NCI-H226 (cell line): ENCODE measurements at places on chromosomes 4 and X.
A peak's percentile ranks its signal among the peaks of the same experiment; 100 is the strongest.

GRCh38 chrX:103177556-103177955 is 37.4 kb upstream of the BEX4 start:
- DNase-seq: no peak

- DNase-seq: no peak
Measured at GRCh38 chrX:4936315-4936714, 1222.9 kb upstream of the PRKX start.

GRCh38 chrX:131831185-131831520 is 191.9 kb upstream of the STK26 start:
- DNase-seq: no peak

DNA sequence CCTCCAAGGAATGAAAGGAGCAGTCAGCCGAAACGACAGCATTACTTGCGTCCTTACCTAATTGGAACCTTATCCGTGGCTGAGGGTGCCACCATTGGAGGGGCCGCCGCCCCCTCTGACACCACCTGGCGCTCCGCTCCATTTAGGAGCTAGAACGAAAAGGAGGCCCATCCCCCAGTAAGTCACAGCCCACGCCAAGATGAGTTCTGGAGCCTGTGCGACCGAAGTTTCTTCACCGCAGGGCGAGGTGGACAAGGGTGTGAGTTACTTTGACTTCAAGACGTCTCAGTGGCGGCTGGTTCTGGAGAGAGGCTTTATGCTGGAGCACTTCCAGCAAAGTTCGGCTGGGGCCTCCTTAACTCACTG is 729 bp upstream of the IRF2 start:
- DNase-seq: no peak

GRCh38 chrX:17377091-17377717 is 2.2 kb downstream of the NHS start:
- DNase-seq: peak; percentile 37

DNA sequence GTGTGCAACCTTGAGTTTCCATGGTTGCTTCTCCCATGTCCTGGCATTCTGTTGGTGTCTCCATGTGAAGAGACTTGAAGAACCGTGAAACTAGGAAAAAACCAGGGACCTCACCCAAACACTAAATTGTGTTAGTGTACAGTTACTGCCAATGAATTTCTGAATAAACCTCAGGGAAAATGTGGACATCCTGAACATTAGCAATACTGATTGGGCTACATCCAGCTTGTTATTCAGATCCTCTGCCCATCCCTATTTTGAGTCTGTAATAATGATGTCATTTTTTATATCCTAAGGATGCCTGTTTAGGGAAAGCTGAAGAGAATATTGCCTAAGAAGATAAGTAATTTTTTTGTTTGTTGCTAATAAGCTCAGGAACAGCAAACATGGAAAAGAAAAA is 262.7 kb downstream of the TMA16 start:
- no peak for DNase-seq

- DNase-seq: no peak
Measured at GRCh38 chrX:120653000-120653399, 23.1 kb upstream of the C1GALT1C1 start.

DNA sequence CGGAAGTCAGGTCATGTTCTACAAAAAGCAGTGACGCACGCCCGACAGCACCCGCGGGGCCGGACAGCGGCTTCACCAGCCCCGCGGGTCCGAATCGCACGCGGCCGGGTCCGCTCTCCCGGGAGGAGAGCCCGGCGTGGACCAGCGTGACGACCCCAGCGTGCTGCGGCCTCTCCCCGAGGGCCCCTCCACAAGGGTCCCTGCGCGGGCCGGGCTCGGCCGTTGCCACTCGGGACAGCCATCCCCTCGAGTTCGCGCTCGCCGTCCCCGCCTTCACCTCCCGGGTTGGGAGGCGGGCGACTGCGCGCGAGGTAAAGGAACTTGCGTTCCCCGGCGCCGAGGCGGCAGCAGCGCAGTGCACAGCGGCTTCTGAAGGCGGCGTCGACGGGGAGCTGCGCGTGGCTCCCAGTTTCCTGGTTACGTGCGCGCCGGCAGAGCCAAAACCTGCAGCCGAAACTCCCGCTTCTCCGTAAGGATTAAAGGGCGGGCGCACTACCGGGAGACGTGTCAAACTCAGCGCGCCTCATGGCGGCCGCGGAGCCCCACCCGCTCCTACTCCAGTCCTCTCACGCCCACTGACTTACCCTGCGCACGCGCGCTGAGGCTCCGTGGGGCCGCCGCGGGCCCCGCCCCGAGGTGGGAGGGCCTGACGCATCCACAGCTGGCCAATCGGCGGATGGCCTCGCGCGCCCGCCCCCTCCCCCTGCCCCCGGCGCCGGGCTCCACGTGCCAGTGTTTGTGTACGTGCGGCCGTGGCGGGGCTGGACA is 416 bp upstream of the LRP2BP start:
- DNase-seq: peak; percentile 87

DNA sequence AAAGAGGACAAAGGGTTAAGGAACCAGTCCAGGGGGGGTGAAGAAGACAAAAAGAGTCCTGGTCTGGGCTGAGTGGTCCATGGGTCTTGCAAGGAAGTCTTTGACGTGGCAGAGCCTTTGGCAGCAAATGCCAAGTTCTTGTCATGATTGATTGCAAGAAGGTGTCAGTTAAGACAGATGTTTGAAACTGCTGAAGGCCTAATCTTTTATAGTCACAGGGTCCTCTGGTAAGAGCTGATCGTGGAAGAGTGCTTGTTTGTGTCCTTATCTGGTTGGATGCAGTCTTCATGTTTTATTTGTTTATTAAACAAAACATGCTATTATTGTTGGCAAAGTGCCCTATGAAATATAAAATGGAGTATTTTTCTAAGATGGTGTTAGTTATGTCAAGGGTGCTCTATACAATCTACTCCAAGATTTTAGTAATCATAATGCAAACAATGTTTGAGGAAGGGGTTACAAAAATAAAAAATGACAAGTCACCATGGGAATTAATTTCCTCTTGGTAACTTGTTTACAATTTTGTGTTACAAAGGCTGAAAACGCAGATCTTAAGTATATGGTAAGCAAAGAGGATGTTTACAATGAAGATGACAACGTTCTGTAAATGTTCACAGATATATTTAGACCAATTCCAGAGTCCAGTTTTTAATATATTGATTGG is 85.9 kb downstream of the MAGED4 start:
- no peak for DNase-seq

DNA sequence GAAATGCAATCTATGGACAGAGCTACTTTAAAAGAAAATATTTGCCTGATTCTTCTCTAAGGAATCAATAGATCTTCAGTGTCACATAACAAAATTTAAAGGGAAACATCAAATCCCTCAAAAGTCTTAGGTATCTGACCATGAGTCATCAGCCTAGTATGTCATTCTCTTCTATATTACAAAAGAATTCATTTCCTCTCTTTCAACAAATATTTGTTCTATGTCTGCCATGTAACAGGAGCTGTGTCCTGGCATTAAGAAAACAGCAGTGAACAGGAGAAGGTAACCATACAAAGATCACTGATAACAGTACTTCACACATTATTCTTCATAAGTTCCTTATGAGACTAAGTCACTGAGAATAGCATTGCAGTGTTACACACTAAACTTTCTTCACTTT is 243.6 kb upstream of the DKK2 start:
- DNase-seq: peak; percentile 40

- DNase-seq: peak; percentile 71
Measured at GRCh38 chr4:115841871-115842270, 728.5 kb upstream of the NDST4 start.

- no peak for DNase-seq
Measured at GRCh38 chr4:10656420-10656819, 28.1 kb downstream of the CLNK start.

GRCh38 chr4:78517050-78517652 is 34.4 kb upstream of the ANXA3 start:
- DNase-seq: no peak

DNA sequence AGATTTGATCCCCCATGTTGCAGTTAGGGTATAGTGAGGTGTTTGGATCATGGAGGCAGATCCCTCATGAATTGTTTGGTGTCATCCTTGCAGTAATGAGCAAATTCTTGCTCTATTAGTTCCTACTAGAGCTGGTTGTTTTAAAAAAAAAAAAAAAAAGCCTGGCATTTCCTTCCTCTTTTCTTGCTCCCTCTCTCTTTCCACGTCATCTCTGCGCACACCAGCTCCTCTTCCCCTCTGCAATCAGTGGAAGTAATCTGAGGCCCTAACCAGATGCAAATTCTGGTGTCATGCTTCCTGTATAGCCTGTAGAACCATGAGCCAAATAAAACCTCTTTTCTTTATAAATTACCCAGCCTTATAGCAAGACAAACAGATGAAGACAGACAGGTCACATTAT is 24.5 kb downstream of the WDR17 start:
- DNase-seq: no peak

DNA sequence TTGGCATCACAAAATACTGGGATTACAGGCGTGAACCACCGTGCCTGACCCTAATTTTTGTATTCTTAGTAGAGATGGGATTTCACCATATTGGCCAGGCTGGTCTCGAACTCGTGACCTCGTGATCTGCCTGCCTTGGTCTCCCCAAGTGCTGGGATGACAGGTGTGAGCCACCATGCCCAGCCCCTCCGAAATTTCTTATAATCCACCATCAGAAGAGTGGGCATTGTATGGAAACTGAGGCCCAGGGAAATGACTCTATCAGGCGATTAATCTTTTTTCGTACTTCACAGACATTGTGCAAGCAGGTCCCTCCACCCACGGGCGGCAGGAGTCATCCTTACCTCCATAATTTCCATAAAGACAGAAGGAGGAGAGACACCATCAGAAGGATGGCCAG is 16.0 kb downstream of the CRLF2 start:
- DNase-seq: no peak

DNA sequence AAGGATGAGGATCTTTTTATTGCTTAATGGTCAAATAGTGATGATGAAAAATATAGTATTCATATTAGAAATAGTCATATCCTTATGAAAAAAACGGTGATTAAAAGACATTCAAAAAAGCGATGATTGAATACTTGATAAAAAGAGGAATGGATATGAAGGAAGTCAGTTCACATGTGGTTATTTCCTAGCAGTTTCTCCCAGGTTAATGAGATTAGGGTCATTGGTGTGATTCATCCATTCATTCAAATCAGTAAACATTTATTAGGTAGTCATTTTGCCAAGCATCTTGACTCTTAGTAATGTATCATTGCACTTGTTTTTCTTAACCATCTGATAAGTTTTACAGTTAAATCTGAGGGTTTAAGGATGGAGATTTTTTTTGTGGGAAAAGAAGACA is 294.1 kb downstream of the ARHGAP24 start:
- no peak for DNase-seq

GRCh38 chr4:152937336-152938236 is 1.5 kb downstream of the FHDC1 start:
- DNase-seq: peak; percentile 34

DNA sequence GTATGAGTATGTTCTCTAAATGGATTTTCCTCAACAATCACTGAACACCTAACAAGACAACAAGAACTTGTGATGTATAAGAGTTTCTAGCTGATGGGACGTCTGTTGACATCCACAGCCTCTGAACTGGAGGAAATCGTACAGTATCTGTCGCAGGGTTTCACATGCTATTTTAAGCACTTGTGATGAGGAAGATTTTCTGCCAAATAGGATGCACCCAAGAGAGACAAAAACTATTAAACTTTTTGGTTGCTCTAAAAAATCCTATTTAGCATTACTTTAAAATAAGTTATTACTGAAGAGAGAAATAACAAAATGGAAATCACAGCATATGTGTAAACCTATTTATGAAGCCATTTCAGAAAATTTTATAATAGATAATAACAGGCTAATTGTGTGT is 356.1 kb upstream of the SLC7A11 start:
- DNase-seq: no peak

GRCh38 chr4:12270546-12270945 is 841.9 kb upstream of the HS3ST1 start:
- no peak for DNase-seq

DNA sequence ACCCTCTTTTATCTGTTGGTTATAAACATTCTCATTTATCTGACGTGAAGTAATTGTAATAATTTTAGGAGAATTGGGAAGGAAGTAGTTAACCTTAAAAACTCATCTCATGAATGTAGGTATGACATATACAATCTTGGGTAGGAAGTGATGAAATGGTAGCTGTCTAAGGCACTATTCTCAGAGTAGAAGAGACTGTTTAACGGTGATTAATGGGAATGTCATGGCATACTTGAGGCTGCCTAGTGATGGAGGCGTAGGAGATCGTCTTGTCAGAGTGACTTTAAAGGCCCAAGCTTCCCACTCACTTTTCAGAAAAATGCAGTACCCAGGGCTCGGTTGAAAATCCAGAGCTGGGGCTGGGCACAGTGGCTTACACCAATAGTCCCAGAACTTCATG is 19.4 kb upstream of the AGA start:
- peak; percentile 68 for DNase-seq

GRCh38 chr4:135319685-135320084 is 1118.1 kb upstream of the PABPC4L start:
- DNase-seq: no peak

DNA sequence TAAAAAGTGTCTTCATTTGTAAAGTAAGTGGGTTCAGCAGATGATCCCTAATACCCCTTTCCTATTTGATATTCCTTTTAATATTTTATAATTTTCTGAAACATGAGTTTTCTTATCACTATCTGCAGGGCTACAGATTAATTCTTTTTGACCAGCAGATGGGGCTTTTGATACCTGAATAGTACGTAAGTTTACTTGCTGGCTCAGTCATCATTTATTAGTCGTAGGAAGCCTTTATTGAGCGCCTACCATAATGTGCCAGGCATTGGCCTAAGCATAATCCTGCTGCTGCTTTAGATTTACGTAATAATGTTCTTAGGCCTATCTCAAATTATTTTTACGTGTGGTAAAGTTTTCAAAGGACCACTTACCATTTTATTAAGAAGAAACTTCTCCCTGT is 33.1 kb downstream of the OSTC start:
- no peak for DNase-seq

GRCh38 chrX:20947411-20947912 is 426.8 kb upstream of the CNKSR2 start:
- peak; percentile 69 for DNase-seq

GRCh38 chrX:1719270-1719669 is 104.4 kb downstream of the ASMT start:
- peak; percentile 57 for DNase-seq

DNA sequence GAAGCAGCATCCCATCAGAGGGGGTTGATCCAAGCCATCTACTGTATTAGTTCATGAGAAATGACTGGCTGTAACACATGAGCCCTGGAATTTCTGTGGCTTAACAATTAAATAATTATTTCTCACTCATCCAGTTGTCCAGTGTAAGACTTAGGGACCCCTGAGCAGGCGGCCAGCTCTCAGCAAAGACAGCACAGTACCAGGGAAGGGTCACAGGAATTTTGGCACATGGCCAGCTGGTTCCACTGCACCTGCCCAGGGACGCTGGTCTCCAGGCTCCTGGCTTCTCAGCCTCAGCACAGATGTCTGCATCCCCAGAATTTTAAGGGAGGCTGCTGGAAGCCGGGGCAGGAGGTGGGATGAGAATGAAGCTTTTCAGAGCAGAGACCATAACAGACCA is 93.7 kb upstream of the DHRSX start:
- no peak for DNase-seq

GRCh38 chr4:24743927-24744326 is 51.4 kb upstream of the SOD3 start:
- DNase-seq: no peak

GRCh38 chrX:132837967-132838366 is 120.5 kb downstream of the HS6ST2 start:
- no peak for DNase-seq
